ENCODE measurements at places on chromosomes 3 and 15.

DNA sequence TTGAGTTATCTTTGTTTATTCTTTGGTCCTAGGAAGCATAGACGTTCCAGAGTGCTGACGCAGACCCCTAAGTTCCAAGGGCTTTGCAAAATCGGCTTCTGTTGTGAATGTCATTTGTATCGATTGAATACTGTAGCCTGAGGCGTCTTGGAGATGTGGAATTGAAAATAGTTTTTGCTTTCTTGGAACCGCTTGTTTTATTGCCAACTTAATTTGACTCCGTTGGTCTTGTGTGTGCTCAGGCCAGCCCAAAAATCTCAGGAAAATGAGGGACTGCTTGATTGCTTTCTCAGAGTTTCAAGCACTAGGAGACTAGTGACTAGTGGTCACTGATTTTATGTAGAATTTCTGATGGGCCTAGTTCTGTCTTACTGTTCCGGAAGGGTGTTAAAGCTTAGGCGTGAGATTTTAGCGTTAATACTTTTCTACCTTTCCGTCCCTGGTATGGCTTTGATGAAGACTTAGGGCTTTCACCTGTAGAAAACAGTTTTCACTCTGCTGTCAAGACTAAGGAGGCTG is 263 bp upstream of the UTS2B start:
- DNase-seq, result no peak

DNA sequence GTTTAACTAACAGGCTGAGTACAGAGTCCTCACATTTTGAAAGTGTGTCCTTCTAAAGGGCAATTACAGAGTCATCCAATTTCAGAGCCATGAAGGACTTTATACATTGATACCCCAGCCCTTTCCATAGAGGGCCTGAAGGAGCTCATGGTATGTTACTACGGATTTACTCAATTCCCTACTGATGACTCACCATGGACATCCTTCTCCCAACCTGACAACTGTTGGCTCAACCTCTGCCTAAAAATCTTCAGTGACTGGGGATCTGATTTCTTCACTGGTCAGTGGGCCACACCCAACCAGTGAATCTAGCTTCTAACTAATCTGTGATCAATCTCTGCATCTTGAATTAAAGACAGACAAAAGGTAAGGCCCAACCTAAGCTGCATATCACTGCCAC is 963.4 kb upstream of the CFAP20DC start:
- no peak for DNase-seq

DNA sequence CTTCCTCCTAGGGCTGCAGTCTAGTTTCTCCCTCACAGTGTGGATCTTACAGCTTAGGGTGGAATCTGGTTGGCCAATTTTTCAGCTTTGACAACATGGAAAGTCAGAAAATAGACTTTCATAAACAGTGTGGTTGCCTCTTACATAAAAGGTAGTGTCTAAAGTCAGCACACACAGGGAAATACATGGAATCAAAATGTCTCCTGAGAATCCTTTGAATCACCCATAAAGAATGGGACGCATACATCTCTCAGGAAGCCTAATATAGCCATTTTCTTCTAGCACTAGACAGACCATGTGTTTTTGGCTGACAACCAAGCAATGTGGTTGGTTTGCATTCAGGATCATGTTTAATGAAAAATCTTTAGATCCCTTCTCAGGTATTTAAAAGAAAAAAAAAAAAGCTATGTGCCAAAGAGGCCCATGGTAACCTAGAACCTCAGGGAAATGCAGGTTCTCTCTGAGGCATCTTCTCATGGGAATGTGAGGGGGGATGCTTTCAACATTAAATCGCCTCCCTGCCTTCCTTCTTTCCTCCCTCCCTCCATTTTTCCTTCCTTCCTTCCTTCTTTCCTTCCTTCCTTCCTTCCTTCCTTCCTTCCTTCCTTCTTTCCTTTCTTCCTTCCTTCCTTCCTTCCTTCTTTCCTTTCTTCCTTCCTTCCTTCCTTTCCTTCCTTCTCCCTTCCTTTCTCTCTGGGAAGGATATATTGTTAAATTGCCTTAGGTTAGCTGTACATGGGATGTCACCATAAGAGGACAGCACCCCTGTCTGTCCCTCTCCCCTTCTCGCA is 34.3 kb upstream of the ZBTB38 start:
- DNase-seq, result no peak

GRCh38 chr3:195072916-195073564 is 197.9 kb downstream of the XXYLT1 start:
- DNase-seq, result no peak
